ENCODE measurements at places on chromosomes 6 and 20.

GRCh38 chr20:46985250-46985649 lies 90.6 kb downstream of the EYA2 start:
- H3K27ac ChIP-seq = no peak overlapping the region
- DNase-seq = no peak
- H3K4me1 ChIP-seq = no peaks in the 10 kb centered on the region

DNA sequence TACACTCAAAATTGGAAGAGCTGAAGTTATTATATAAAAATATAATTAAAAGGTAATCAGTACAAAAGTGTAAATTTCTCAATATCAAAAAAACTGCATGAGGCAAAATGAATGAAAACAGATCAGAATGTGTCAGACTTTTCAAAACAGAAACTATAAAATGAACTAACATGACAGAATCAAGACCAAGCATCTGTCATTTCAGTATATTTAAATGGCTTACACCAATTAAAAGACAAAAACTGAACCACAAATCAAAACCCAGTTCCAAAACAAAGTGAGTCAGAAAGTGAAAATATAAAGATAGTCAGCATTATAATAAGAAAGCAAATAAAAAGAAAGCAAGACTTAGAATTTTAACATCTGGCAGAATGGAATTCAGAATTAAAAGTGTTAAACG lies 289.7 kb downstream of the UBE3D start:
- no peaks in the 10 kb centered on the region for H3K4me1 ChIP-seq
- no peaks in the 10 kb centered on the region for H3K36me3 ChIP-seq
- H3K4me3 ChIP-seq = no peak overlapping the region
- H3K27me3 ChIP-seq = no peaks in the 10 kb centered on the region
- no peak overlapping the region for H3K27ac ChIP-seq

DNA sequence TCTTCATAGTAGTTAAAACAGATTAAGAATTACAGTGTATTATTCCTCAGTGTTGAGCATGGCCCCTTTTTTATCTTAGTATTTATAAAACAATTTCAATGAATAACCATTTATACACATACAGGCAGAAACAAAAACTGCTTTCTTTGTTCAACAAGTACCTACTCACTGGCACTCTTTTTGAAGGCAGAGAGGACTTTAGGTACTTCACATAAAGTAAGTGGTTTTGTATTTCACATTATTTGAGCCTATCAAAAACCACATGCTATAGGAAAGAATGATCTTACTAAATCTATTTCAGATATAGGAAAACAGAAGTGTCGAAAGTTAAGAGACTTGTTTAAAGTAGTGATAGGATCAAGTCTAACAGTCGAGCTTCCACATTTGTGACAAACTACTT lies 73.8 kb downstream of the PRKN start:
- no peaks in the 10 kb centered on the region for H3K36me3 ChIP-seq
- no peak for DNase-seq
- H3K4me1 ChIP-seq = no peaks in the 10 kb centered on the region
- no peak overlapping the region for H3K27ac ChIP-seq

- H3K36me3 ChIP-seq = no peaks in the 10 kb centered on the region
- peaks cover 25% of the 10 kb centered on the region for H3K4me1 ChIP-seq
- DNase-seq = no peak
- no peak overlapping the region for H3K27ac ChIP-seq
These were observed 1.4 kb upstream of the PRDM13 start for GRCh38 chr6:99605074-99605734.

DNA sequence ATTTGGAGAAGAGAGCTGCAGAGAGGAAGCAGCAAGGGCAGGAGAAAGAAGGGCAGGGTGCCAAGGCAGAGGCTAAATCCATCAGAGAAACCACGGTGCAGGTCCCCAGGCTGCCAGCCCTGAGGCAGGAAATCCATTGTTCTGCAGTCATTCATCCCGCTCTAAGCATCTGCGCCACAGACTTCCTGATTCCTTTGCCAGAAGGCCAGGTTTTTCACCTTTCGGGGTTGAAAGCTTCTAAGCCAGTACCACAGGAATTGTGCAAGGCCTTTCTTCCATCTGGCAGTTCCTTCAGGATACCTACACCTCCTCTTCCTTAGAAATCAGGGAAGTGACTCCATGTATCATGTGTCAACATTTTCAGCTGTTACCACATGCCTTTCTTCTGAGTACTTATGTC lies 45.6 kb downstream of the ADGRF5 start:
- H3K36me3 ChIP-seq = no peaks in the 10 kb centered on the region
- H3K4me1 ChIP-seq = no peaks in the 10 kb centered on the region
- no peak overlapping the region for H3K27ac ChIP-seq
- H3K27me3 ChIP-seq = no peaks in the 10 kb centered on the region
- no peak overlapping the region for H3K4me3 ChIP-seq
- DNase-seq = no peak

- DNase-seq = no peak
- H3K4me1 ChIP-seq = no peaks in the 10 kb centered on the region
- H3K27ac ChIP-seq = no peak overlapping the region
These were observed 106.0 kb downstream of the MYO6 start for GRCh38 chr6:75855052-75855451.

- no peak for DNase-seq
- H3K27me3 ChIP-seq = no peaks in the 10 kb centered on the region
- no peak overlapping the region for H3K4me3 ChIP-seq
- H3K36me3 ChIP-seq = no peaks in the 10 kb centered on the region
- no peaks in the 10 kb centered on the region for H3K4me1 ChIP-seq
These were observed 130.8 kb downstream of the OGFRL1 start for GRCh38 chr6:71419217-71420094.

- H3K36me3 ChIP-seq = no peaks in the 10 kb centered on the region
- DNase-seq = no peak
- no peaks in the 10 kb centered on the region for H3K4me1 ChIP-seq
- H3K27ac ChIP-seq = no peak overlapping the region
- no peaks in the 10 kb centered on the region for H3K27me3 ChIP-seq
- no peak overlapping the region for H3K4me3 ChIP-seq
These were observed 76.5 kb upstream of the TSHZ2 start for GRCh38 chr20:52895701-52896100.

GRCh38 chr20:31713312-31714273 lies 9.1 kb downstream of the BCL2L1 start:
- peak overlapping the region; percentile 28 for H3K27ac ChIP-seq
- no peak overlapping the region for H3K4me3 ChIP-seq
- H3K4me1 ChIP-seq = peaks cover 75% of the 10 kb centered on the region
- H3K36me3 ChIP-seq = peaks cover 16% of the 10 kb centered on the region
- DNase-seq = no peak

- no peaks in the 10 kb centered on the region for H3K36me3 ChIP-seq
- H3K27ac ChIP-seq = no peak overlapping the region
- DNase-seq = no peak
- H3K4me3 ChIP-seq = no peak overlapping the region
These were observed 12.0 kb downstream of the PANK2 start for GRCh38 chr20:3901028-3901705.

DNA sequence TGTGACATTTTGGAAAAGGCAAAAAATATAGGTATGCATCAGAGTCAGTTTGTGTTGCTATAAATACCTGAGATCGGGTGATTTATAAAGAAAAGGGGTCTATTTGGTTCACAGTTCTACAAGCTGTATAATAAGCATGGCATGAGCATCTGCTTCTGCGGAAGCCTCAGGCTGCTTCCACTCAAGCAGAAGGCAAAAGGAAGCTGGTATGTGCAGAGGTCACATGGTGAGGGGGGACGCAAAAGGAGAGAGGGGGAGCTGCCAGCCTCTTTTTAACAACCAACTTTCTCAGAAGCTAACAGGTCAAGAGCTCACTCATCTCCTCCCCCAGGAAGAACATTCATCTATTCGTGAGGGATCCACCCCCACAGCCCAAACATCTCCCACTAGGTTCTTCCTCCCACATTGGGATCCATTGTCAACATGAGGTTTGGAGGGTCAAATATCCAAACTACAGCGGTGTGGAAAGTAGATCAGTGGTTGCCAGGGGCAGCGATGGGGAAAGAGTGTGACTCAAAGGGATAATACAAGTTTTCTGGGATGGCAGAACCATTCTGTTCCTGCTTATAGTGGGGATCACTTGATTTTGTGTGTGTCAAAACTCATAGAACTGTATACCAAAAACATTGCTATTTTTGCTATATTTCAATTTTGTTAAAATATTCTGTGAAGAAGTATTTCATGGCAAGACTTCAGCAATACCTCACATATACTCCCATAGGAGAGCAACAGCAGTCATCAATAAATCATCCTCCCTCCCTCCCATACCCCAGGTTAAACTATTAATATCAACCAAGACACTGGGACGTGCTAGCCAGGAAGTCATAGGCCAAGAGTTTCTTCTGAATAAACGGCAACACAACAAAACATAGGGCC lies 9.9 kb upstream of the FAM50B start:
- no peak for DNase-seq
- H3K4me3 ChIP-seq = no peak overlapping the region
- no peak overlapping the region for H3K27ac ChIP-seq
- no peaks in the 10 kb centered on the region for H3K4me1 ChIP-seq
- no peaks in the 10 kb centered on the region for H3K27me3 ChIP-seq
- no peaks in the 10 kb centered on the region for H3K36me3 ChIP-seq

DNA sequence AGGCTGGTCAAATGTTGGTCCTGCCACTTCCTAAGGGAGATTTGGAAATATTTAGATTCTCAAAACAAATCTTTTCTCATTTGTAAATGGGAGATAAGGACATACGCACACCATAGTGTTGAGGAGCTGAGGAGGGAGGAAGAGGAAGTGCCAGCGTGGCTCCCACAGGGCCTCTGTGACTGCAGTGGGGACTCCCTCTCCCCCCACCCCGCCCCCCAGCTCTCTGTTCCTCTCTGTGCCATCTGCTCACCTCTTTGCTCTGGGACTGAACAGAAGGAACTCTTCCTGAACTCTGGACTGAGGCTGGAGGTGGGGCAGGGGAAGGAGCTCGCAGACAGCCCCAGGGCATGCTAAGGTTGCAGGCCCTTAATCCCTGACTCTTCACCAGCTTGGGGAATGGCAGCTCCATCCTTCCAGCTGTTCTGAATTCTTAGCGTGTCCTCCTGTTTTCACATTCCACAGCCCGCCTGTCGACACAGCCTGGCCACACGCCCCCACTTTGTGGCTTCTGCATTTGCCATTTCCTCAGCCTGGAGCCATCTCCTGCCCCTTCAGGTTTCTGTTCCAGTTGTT lies 11.4 kb downstream of the DDX27 start:
- no peak overlapping the region for H3K4me3 ChIP-seq
- no peak for DNase-seq
- peaks cover 59% of the 10 kb centered on the region for H3K36me3 ChIP-seq
- no peaks in the 10 kb centered on the region for H3K27me3 ChIP-seq
- H3K4me1 ChIP-seq = no peaks in the 10 kb centered on the region

DNA sequence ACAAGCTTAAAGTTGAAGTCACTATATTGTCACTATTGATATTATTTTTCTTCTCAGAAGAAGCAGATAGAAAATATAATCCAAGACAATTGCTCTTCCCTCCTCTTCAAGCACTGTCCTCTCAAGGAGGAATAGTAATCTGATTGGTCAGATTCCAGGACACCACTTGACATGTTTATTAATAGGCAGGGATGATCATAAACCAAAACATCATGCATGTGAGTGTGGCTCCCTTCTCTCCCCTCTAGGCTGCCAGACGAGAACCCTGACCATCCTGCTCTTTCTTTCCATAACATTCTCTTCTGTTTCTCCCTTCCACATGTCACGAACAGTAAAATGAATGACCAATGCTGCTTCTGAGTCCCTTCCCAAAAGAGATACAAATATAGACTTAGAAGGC lies 7.5 kb downstream of the ATG5 start:
- no peaks in the 10 kb centered on the region for H3K27me3 ChIP-seq
- H3K27ac ChIP-seq = no peak overlapping the region
- peaks cover 9% of the 10 kb centered on the region for H3K4me1 ChIP-seq
- DNase-seq = no peak
- H3K4me3 ChIP-seq = no peak overlapping the region
- H3K36me3 ChIP-seq = peaks cover 7% of the 10 kb centered on the region

GRCh38 chr6:136767103-136767502 lies 25.2 kb downstream of the MAP3K5 start:
- DNase-seq = no peak
- no peak overlapping the region for H3K27ac ChIP-seq
- peaks cover 54% of the 10 kb centered on the region for H3K4me1 ChIP-seq
- H3K36me3 ChIP-seq = no peaks in the 10 kb centered on the region

GRCh38 chr6:87832025-87832825 lies 130.2 kb upstream of the AKIRIN2 start:
- H3K27ac ChIP-seq = no peak overlapping the region
- DNase-seq = no peak
- H3K4me1 ChIP-seq = no peaks in the 10 kb centered on the region
- no peaks in the 10 kb centered on the region for H3K36me3 ChIP-seq

- H3K27ac ChIP-seq = no peak overlapping the region
- H3K4me3 ChIP-seq = no peak overlapping the region
- no peak for DNase-seq
- peaks cover 39% of the 10 kb centered on the region for H3K27me3 ChIP-seq
- no peaks in the 10 kb centered on the region for H3K36me3 ChIP-seq
- peaks cover 17% of the 10 kb centered on the region for H3K4me1 ChIP-seq
These were observed 9.5 kb upstream of the NR2E1 start for GRCh38 chr6:108156180-108156937.

DNA sequence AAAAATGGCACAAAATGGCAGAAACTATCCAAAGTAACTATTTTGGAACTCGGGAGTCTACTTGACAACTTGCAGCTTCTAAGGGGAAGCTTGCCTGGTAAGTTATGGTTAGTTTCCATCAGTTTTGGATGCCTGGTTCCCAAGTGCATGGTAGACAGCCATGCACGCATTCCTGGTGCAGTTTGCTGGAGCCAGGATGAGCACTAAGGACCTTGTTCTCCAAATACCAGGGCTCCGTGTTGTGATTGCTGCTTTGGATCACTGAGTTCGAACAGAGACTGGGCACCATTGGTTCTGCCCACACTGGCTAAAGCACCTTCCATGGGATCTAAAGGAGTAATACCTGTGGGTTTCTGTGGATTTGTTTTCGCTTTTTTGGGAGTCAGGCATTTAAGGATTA lies 103.7 kb downstream of the FAM120B start:
- no peaks in the 10 kb centered on the region for H3K27me3 ChIP-seq
- no peak overlapping the region for H3K4me3 ChIP-seq
- no peaks in the 10 kb centered on the region for H3K36me3 ChIP-seq
- no peaks in the 10 kb centered on the region for H3K4me1 ChIP-seq
- DNase-seq = no peak

DNA sequence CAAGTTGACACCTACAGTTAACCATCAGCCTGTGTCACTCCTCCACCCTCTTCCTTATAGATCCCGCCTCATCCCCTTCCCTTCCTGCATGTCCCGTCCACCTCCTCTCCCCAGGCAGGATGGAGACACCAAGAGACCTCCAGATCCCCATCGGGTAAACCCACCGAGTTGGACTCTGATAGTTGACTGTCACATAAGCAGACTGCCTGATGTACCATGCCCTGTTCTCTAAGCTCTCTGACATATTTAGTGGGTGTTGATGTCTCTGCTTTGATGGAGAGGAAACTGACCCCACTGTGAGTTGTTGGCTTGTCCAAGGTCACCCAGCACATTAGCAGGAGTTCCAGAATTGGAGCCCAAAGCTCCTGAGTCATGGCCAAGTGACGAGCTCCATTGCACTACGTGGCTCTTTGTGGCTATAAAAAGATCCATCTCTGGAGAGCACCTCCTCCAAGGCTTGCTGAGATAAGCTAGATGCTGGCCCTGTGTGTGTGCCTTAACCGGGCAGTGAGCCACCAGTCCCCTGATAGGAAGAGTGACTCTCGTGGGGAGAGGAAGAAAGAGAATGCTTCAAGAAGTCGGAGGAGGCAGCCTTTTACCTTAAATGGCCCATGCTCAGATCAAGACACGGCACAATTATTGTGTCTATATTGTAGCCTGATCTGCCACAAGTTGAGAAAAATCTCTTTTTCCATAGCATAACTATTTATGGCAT lies 236.0 kb upstream of the ECI2 start:
- H3K4me3 ChIP-seq = no peak overlapping the region
- no peaks in the 10 kb centered on the region for H3K27me3 ChIP-seq
- no peaks in the 10 kb centered on the region for H3K36me3 ChIP-seq
- peak overlapping the region; percentile 48 for H3K27ac ChIP-seq

GRCh38 chr6:125188594-125189203 lies 35.1 kb downstream of the TPD52L1 start:
- H3K27me3 ChIP-seq = no peaks in the 10 kb centered on the region
- H3K27ac ChIP-seq = no peak overlapping the region
- H3K4me1 ChIP-seq = no peaks in the 10 kb centered on the region
- H3K4me3 ChIP-seq = no peak overlapping the region
